ENCODE measurements at places on chromosomes 12 and 14.

- no peak for DNase-seq
These were observed 55.2 kb downstream of the ERO1A start for GRCh38 chr14:52640137-52640536.

GRCh38 chr14:28157887-28158791 is 608.4 kb upstream of the FOXG1 start:
- DNase-seq: peak; percentile 50

- peak; percentile 86 for DNase-seq
These were observed 9.2 kb downstream of the PHB2 start for GRCh38 chr12:6961278-6961694.

DNA sequence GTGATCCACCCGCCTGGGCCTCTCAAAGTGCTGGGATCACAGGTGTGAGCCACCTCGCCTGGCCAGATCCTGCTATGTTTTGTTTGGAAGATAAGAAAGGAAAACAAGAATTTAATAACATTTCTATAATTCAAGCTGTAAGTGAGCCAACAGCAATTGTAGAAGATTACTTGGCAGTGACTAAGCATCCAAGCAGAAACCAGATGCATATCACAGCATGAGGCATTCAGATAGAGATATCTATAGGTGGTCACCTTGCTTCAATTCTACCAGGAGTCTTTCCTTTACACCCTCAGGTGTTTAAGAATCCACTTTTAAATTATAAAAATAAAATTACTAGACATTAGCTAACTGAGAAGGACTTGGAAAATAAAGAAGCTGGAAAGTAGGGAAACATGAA is 83.9 kb upstream of the ATF7IP start:
- DNase-seq: no peak

- DNase-seq: no peak
These were observed 16.4 kb downstream of the FLRT2 start for GRCh38 chr14:85546390-85546789.

GRCh38 chr14:60893911-60894310 is 87.0 kb downstream of the TRMT5 start:
- DNase-seq: no peak

- no peak for DNase-seq
These were observed 81.6 kb upstream of the TMTC2 start for GRCh38 chr12:82605115-82605514.

DNA sequence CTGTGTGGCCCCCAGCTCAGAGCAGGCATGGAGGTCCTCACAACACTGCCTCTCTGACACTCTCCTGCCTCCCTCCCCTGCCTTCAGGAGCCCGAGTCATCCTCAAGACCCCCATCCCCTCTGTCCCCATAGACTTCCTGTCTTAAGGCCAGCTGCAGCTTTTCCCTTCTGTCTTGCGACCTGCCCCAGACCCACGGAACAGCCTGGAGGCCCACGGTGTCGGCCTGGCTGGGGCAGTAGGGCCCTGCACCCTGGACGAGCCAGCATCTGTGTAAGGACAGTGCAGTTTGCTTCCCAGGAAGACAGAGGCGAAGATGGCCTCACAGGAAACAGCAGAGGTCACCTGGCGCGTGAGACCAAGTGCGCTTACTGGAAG is 9.7 kb downstream of the TEDC1 start:
- peak; percentile 41 for DNase-seq

DNA sequence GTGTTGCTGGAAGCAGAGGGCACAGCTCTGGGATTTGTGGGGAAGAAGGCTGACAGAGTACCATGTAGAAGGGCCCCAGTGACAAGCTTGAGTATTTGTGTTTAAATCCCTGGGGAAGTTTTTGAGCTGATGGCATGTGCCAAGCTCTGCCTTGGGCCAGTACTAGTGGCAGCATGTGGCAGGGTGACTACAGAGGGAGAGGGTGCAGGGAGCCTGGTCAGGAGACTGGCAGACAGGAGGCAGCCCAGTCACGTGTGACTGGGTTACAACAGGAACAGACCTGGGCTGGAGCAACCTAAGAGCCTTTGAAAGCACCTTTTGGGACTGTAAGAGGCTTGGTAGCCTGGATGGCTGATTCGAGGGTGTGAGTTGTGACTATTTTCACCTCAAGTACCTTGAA is 112.1 kb downstream of the TSPAN9 start:
- DNase-seq: no peak

- DNase-seq: no peak
These were observed 55.6 kb downstream of the TRMT5 start for GRCh38 chr14:60925286-60925685.

DNA sequence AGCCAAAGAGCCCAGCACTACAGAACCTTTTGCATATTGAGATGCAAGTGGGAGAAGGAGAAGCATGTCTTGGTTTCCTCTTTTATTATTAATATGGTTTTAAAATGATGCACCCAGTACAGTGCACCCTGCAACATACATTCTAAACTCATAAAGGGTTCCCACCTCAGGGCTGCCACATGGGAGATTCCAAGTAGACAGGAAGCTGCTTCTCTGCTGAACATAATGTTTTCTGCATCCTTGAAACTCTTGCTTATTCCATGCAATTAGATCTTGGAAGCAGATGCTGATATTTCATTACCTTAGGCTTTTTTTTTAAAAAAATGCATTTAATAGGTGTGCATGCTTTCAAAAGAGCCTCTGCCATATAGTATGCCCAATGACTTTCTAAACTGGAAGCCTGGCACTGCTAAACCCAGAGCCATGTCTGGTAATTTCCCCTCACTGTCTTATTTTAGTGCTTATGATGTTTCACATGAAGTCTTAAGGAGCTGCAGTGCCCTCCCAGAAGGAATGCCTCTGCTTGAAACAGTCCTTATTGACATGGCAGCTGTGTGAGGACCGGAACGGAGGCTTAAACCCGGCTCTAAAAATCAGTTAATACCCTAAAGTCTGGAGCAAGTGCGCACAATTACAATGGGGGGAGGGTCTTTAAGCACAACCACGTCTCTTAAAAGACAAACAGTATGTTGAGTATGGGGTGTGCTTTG is 2.0 kb upstream of the SIX1 start:
- DNase-seq: no peak

DNA sequence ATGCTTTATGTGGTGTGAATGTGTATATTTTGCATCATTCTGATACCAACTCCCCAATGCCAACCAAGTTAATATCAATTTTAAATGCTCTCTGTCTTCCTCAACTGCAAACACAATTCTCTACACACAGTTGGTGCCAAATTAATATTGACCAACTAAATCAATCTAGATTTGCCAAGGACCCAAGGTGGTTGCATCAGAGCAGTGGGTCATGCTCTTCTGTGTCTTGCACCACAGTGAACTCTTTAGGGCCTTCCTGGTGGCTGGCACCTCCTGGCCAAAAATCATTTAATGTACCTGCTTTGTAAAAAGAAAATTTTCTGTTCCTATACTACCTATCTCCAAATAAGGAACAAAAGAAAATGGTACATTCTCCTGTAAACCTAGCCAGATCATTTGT is 14.1 kb downstream of the COQ10A start:
- no peak for DNase-seq

- DNase-seq: no peak
These were observed 336.1 kb downstream of the MED13L start for GRCh38 chr12:115941362-115941761.

GRCh38 chr14:75748336-75748735 is 87.3 kb downstream of the TTLL5 start:
- no peak for DNase-seq

DNA sequence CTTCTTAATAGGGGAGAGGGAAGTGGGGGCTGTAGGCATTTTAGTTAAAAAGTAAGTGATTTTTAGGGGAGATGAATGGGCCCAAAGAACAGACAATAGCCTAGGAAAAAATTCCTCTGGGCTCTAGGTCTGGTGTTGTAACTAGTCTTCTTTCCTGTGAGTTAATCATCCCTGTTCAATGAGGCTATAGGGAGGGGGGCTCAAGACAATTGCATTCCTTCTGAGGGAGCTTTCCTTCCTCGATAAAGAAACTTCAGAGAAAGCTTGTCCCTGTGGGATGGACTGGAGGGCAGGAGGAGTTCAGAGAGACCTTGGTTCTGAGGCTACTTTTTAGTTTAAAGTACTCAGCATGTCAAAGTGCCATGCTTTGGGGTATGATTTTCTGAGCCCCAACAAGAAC is 127.2 kb downstream of the BBS10 start:
- no peak for DNase-seq

- no peak for DNase-seq
These were observed 243.0 kb upstream of the PDE3A start for GRCh38 chr12:20125276-20125798.

- no peak for DNase-seq
These were observed 603.5 kb downstream of the RPL10L start for GRCh38 chr14:46048127-46048526.

DNA sequence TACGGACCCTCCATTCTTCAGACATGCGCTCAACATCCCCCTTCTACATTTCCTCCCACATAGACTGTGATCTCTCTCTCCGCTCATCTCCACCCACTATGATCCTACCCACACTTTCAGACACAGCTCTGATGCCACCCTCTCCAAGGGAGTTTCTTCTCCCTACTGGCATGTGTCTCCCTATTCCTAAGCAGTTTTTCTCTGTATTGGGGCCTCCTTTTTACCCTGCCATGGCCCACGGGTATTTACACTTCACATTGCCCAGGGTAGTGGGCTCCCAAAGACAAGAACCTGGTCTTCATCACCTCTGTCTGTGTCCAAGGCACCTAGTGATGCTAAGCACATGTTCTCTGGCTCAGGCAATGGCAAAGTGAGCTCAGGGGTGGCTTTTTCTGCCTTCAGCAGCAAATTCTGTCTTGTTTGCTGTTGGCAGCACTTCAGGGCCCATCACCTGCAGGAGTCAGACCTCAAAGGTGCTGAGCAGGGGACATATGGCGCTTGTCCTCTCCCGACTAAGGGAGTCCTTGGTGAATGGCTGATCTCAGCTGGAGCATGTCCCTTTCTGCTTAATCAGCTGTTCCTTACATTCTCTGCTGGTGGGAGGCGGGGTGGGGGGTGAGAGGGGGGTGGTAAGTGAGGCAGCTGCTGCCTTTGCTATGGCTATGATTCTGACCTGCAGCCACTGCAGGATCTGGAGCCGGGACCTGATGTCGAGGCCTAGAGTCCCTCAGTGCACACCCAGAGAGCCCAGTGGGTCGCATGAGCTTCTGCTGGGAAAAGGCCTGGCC is 256.8 kb downstream of the PCNX1 start:
- no peak for DNase-seq

GRCh38 chr14:68795597-68796417 is 2.9 kb upstream of the ZFP36L1 start:
- DNase-seq: peak; percentile 95

- DNase-seq: no peak
These were observed 60.0 kb upstream of the TRAF3 start for GRCh38 chr14:102717276-102717675.

GRCh38 chr14:102690509-102691286 is 86.6 kb upstream of the TRAF3 start:
- no peak for DNase-seq

- DNase-seq: no peak
These were observed 28.4 kb downstream of the STK38L start for GRCh38 chr12:27272373-27273028.

DNA sequence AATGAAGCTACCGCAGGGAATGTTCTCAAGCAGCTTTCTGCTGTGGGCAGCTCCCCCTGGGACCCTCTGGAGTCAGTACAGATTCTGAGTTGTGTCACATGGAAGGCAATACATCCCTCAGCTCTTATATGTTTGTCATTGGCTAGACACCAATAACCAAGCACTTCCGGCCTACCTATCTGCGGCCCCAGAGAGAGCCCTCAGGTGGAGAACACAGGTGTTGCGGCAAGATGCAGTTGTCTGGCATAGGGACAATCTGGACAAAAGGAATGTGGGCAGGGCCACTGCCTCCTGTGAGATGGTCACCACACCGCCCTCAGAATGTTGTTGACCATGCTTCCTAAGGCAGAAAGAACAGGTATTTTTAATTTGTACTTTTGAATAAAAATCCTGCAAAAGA is 118.7 kb downstream of the BRMS1L start:
- DNase-seq: no peak

DNA sequence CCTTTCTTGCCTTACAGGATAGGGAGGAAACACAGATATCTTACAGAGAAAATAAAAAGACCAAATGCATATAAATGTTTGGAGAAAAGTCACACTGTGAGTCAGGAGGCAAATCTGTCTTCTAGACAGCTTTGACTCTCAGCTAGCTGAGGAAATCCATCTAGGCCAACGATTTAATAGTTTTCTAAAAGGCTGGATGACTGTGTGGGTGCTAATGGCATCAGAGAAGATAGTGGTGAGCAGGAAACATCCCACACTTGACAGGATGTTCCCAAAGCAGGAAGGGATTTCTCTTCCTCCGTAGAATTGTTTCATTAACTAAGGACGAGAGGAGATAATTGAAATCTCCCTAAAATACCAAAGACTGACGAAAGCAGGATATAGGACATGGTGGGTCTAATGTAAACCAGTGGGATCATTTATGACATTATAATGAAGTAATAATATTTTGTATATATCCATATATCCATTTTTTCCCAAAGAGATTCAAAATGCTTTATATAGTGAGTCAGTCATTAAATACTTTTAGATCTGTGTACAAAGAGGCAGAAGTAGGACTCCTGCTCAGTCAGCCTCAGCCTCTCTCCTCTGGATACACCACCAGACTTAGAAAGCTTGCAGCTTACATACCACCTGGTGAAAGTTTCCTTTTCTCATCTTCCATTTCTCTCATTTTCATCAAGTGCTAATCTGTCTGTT is 44.3 kb upstream of the PSMA6 start:
- DNase-seq: no peak

DNA sequence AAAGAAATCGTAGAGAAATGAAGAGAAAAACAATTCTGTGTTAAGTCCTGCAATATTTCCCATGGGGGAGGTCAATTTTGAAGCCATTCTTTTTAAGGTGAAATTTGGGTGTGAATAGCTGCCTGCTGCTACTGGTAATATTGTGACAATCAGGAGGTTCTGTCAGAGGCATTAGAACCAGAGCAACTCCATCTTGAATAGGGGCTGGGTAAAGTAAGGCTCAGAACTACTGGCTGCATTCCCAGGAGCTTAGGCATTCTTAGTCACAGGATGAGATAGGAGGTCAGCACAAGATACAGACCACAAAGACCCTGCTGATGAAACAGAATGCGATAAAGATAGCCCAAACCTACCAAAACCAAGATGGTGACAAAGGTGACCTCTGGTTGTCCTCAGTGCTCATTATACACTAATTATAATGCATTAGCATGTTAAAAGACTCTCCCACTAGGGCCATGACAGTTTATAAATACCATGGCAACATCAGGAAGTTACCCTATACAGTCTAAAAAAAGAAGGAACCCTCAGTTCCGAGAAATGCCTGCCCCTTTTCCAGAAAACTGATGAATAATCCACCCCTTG is 24.8 kb upstream of the MTHFD1 start:
- DNase-seq: no peak

- DNase-seq: no peak
These were observed 27.7 kb downstream of the UBR7 start for GRCh38 chr14:93234798-93235197.

DNA sequence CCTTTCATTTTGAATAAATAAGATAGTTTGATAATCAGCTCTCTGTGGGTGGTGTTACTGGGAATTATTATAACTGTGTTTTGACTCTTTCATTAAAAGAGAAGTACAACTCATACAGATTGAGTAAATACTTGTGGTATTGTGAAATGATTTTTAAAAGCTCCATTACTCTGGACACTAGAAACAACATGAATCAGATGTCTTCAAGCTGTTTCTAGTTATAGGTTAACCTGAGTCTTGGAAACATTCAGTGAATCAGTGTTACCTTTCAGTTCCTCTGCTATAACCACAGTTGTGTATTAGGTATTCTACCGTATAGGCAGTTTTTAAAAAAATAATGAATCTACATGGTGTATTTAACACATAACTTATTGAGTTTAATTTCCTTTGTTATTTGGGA is 128.4 kb upstream of the SSTR1 start:
- no peak for DNase-seq
